ENCODE measurements at places on chromosomes 16 and 17.

DNA sequence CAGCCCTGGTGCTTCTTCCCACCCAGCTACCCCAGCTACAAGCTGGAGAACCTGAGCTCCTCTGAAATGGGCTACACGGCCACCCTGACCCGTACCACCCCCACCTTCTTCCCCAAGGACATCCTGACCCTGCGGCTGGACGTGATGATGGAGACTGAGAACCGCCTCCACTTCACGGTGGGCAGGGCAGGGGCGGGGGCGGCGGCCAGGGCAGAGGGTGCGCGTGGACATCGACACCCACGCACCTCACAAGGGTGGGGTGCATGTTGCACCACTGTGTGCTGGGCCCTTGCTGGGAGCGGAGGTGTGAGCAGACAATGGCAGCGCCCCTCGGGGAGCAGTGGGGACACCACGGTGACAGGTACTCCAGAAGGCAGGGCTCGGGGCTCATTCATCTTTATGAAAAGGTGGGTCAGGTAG, 3.6 kb downstream of the GAA start:
- no peak for DNase-seq

DNA sequence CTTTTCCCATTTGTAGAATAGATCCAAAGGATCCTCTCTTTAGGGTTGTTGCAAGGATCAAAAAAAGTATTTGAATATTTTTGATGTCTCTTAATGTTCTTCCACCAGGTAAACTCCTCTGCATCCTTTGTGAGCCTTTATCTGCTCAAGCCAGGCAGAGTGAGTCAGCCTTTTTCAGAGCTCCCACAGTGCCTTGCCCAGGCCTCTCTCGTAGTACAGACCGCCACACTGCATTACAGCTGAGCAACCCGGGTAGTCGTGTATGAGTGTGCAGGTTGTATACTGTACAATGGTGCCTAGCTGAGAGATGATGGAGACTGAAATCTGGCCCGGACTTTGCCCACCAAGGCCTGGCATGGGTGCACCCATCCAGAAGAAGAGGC, 20.9 kb downstream of the RHBDL3 start:
- no peak for DNase-seq

DNA sequence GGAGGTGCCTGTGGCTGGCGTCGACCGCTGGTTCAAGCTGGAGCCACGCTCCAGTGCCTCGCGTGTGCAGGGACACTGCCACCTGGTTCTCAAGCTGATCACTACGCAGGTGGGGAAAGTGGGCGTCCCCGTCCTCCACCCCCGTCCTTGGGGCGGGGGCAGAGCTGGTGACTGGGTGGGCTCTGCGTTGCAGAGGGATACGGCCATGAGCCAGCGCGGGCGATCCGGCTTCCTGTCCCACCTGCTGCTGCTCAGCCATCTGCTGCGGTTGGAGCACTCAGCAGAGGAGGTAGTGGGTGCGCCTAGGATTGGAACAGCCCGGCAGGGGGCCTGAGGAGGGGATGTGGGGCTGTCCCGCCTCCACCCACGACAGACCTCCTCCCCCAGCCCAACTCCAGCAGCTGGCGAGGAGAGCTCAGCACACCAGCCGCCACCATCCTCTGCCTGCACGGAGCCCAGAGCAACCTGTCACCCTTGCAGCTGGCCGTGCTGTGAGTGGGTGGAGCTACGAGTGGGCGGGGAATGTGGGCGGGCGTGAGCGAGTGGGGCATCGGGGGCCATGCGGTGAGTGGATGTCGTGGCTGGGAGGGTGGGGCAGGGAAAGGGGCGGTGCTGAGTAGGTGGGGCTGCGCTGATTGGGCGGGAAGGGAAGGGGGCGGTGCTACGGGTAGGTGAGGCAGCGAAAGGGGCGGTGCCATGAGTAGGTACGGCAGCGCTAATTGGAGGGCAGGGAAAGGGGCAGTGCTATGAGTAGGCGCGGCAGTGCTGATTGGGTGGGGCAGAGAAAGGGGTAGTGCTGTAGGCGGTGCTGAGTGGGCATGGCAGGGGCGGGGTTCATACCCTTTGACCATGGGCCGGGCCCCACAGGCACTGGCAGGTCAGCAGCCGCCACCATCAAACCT, 8.9 kb downstream of the TSR3 start:
- DNase-seq, result peak; percentile 90

DNA sequence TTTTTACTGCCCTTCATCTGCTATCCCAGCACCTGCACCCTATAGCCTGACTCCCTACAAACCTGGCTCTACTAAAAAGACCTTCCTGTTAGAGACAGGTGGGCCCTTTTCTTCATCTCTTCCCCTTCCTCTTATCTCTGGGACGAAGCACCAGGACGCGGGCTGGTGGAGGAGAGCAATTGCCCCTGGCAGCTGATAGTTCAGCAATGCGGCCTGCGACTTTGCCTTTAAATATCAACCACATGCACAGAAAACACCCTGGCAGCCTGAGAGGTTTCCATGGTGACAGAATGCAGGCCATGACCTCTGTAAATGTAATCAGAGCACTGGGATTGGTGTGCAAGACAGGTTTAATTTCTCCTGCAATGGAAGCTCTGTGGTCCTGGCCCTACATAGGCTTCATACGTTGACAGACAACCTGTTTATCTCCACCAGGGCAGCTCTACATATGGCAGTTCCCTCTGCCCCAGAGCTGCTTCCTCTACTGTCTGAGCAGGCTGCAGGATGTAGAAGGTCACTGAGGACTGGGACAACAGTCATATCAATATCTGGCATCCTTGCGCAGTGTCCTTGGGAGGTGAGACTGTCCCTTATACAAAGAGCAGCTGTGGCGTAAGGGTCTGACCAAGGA, 10.0 kb upstream of the SKAP1 start:
- DNase-seq, result no peak

DNA sequence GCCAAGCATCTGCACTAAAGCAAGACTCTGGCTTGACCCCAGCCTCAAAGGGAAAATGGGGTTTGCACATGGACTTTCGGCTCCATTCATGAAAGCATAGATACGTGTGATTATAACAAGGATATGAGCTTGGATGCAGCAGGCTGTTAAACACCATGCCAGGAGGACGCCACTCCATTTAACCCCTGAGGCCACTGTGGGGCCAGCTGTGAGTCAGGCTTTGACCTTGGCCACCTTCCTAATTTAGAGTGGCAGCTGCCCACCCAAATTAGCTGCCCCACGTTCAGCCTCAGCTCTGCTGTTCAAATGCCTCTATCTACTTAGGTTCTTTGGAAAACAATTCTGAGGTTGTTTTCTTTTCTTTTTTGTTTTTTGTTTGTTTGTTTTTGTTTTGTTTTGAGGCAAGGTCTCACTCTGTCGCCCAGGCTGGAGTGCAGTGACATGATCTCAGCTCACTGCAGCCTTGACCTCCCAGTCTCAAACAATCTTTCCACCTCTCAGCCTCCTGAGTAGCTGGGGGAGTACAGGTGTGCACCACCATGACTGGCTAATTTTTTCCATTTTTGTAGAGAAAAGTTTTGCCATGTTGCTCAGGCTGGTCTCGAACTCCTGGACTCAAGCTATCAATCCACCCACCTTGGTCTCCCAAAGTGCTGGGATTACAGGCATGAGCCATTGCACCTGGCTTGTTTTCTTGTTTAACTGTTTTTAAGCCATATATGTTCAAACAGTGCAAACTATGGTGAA, 23.2 kb upstream of the KIFC3 start:
- no peak for DNase-seq

- no peak for DNase-seq
Measured at GRCh38 chr17:81508639-81509206, 3.9 kb downstream of the ACTG1 start.

Data from activated naive CD4-positive, alpha-beta T cell (primary cell).